GM12878 (cell line): ENCODE measurements at places on chromosomes 1 and 21.

DNA sequence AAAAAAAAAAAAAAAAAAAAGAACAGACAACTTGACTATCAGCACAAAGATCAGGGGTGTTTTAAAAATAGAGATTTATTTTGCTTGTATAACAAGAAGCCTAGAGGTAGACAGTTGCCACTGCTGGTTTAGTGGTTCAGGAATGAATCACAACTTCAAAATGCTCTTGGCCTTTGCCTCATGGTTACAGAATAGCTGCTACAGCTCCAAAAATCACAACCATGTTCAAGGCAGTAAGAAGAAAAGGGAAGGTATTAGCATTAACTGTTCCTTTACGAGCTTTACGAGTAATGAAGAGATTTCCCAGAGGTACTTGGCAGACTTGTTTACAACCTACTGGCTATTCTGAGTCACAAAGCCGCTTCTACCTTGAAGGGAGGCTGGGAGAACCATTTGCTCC, 52.5 kb upstream of the PPM1J start:
- no peak for DNase-seq

DNA sequence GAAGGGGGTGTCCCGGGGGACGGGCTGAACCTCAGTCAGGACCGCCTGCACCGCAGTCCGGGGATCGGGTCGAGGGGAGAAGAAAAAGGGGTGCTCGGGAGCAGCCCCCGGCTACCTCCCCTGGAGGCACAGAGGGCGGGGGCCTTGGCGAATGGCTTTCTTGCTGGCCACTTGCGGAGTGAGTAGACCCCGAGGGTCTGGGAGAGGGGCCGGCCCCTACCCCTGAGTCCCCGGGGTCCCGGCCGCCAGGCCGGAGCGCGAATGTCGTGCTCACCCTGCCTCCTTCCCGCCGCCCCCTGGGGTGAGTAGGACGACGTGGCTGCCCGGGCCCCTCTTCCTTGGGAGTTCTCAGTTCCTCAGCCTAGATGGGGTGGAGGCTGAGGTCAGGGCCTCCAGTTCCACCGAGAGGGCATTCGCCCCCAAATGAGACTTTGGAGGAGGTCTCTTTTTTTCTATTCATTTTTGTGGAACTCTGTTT, 113.0 kb downstream of the OSBPL9 start:
- no peak for DNase-seq

DNA sequence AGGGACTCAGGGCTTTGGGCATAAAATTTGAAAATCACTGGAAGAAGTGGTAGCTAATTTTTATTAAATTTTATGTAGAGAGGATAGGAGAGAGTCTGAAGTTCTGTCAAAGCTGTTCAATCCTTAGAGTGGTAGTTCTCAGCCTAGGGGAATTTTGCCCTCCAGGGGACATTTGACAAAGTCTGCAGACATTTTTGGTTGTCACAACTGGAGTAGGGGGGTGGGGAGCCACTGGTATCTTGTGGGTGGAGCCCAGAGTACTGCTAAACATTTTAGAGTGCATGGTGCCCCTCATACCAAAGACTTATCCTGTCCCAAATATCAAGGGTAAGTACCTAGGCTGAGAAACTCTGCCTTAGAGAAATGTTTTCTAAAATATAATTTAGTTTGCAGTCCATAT, 30.2 kb downstream of the RASAL2 start:
- no peak for DNase-seq

- DNase-seq = no peak
Observed at GRCh38 chr1:209689477-209689876, 14.3 kb downstream of the G0S2 start.

GRCh38 chr21:45499970-45500577, 42.2 kb downstream of the SLC19A1 start:
- DNase-seq = no peak

DNA sequence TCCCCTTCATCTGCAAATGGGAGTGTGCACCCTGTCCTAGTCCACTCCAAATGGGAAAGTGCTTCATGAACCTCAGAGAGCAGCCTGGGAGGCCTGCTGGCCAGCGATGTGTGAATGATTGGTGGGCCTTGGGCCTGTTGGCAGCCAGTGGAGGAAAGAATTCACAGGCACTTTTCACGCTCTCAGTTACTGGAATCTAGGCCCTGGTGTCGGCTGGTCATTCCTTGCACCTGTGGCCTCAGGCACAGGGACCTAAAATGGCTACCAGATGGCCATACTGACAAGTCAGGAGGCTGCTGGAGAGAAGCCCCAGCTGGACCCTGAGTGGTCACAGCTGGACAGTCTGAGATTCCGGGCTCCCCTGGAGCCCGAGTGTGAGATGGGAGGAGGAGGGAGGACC, 18.4 kb upstream of the EDN2 start:
- DNase-seq = no peak

GRCh38 chr1:98692482-98692881, 31.0 kb downstream of the SNX7 start:
- DNase-seq = no peak
